ENCODE measurements at places on chromosomes 3 and 15.

DNA sequence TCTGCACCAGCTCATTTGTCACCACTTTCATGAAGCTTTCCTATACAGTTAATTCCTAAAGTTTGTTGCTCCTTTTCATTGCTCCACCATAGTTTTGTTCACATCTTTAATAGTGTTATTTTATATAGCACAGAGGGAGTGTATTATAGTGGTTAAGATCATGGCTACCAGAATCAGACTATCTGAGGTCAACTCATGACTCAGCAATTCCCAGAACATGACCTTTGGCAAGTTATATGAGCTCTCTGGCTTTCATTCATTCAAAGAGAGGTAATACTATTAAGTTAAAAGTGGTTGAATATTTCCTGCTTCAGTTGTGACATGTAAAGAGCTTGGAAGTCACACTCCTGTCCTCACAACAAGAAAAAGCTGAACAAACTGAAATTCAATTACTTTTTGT lies 1073.5 kb downstream of the NAALADL2 start:
- DNase-seq, result peak; percentile 74

- no peak for DNase-seq
These were observed 298.5 kb downstream of the SI start for GRCh38 chr3:164779816-164780215.

- peak; percentile 67 for DNase-seq
These were observed 27.3 kb upstream of the BCL2L10 start for GRCh38 chr15:52139599-52140462.

DNA sequence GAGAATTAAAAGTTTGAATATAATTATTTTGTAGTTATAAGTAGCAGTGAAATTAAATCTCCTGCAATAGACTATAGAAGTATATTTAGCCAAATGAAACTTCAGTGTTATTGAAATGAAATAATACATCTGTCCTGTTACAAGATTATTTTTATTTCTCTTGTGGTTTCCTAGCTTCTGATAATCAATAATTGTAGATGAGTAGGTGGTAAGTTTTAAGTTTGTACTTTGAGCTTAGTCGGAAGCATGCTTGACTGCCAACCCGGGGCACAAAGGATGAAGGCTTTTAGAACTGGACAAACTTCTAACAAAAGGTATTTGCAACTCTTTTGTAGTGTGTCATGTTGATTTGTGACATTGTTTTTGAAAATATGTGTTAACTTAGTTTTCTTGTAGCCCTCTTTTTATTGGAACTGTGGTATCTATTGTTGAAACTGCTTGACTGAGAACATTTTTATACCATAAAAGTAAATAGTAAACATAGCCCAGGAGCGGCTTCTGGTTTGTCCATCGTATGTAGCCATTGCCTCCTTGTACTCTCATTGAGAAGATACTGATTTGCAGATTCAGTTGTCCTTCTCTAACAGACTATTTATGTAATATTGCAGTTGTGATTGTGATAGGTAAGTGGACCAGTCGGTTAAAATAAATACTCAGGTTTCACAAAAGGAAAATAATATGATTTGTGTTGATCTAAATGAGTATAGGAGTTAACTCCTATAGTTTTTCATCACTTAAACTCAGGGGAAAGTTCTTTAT lies 2.9 kb downstream of the CTNNB1 start:
- DNase-seq, result no peak

- DNase-seq, result peak; percentile 30
These were observed 403.0 kb upstream of the ONECUT1 start for GRCh38 chr15:53193149-53193548.

DNA sequence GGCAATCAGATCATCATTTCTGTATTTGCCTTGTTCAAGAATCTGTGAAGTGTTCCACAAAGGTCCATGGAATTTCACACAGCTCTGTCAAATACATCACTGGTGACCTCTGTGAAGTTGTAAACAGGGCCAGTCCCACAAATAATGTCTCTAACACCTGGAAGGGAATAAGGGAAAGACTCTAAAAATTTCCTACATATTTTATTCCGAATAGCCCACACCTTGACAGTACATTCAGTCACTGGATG lies at the start of gene C3orf49:
Gene C3orf49, plus strand, starts transcription at position 149 of the 248 bp plus-strand sequence. CDS start 173 bp downstream, outside the sequence.
- no peak for DNase-seq

- DNase-seq, result no peak
These were observed 5.6 kb downstream of the KIF7 start for GRCh38 chr15:89649716-89650115.

- DNase-seq, result peak; percentile 34
These were observed 68.2 kb downstream of the RAB11A start for GRCh38 chr15:65937476-65937875.

DNA sequence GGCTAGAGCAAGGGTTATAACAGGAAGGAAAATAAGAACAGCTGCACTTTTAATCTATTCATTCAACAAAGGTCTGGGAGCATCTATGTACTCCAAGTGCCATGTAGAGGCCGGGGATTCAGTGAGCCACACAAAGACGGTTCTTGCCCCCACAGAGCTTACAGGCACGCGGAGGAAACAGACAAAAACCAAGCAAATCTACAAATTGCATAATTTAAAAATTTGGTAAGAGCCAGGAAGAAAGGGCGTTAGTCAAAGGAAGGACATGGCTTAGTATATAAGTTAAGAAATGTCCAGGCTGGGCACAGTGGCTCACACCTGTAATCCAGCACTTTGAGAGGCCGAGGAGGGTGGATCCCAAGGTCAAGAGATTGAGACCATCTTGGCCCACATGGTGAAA lies 10.4 kb upstream of the GREM1 start:
- no peak for DNase-seq

DNA sequence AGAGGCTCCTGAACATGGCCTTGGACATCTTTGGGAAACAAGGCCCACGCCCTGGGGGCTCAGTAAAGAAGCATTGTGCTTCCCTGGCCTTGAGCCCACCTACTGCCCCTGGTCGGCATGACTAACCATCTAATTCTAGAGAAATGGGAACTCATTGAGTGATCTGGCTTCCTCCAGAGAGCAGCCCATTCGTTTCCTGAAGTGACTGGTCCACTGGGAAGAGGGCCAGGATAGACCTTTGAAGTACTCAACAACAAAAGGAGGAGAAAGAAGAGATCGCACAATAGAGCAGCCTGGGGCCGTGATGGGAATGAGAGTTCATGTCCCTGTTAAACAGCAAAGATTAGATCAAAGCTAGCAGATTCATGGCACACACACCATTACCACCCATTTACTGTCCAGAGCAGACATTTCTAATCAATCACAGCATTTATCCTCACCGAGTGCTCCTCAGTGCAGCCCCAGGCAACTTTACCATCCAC lies 514.4 kb upstream of the PROK2 start:
- DNase-seq, result peak; percentile 56

- peak; percentile 75 for DNase-seq
These were observed 28.0 kb upstream of the LACTB start for GRCh38 chr15:63093486-63094205.

GRCh38 chr3:85780806-85781205 lies 822.0 kb downstream of the CADM2 start:
- DNase-seq, result no peak

DNA sequence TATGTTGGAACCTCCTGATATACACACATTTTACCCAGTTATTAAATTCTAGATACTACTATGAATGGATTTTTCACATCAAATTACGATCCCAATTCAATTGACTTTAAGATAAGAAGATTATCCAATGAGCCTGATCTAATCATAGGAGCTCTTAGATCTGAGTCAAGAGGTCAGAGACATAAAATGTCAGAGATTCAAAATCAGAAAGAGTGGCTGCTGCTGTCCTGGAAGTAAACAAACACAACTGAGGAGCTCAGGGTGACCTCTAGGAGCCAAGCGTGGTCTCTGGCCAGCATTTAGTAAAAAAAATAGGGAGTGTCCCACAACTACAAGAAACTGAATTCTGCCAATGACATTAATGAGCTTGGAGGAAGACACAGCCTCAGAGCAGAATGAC lies 557.1 kb upstream of the CBLB start:
- DNase-seq, result no peak

DNA sequence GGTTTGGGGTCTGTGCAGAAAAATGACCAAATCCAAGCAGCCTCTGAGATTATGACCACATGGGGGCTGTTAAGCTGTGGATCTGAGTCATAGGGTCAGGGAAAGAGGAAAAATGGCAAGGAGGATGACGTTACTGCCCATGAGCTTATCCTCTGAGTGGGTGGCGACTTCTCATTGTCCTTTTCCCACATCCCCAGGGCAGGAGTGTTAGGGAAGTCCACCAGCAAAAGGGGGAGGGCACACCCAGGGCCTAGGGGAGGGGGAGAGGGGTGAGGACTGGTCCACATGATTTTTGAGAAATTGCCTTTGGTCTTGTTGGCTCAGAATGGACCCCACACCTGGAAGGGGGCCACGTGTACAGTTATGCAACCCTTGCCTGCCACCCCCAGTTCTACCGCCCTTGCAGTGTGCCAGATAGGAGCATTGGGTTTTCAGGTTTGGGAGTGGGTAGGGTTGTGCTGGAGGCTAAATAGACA lies 2.6 kb downstream of the CD276 start:
- peak; percentile 90 for DNase-seq
